ENCODE measurements at places on chromosomes 12 and 14.
A peak's percentile ranks its signal among the peaks of the same experiment; 100 is the strongest.

- no peak for DNase-seq
Observed at GRCh38 chr12:111248236-111249017, 120.5 kb downstream of the PHETA1 start.

DNA sequence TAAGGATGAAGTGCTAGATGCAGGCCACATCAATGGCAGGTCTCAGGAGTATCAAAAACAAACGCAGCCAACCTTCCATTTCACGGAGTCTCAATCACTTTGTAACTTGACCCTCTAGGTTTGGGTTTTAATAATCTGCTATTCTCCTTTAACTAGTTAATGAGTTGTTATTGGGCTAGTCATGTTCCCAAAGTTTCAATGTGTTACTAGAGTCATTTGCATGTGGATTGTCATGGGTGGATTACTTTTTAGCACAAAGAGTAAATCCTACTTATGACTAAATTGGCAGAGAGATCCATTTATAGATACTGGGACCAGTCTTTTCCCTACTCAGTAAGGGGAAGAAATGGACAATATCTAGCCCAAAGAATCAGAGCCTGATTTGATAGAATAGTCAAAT lies 151.0 kb downstream of the BCAT1 start:
- DNase-seq, result no peak

DNA sequence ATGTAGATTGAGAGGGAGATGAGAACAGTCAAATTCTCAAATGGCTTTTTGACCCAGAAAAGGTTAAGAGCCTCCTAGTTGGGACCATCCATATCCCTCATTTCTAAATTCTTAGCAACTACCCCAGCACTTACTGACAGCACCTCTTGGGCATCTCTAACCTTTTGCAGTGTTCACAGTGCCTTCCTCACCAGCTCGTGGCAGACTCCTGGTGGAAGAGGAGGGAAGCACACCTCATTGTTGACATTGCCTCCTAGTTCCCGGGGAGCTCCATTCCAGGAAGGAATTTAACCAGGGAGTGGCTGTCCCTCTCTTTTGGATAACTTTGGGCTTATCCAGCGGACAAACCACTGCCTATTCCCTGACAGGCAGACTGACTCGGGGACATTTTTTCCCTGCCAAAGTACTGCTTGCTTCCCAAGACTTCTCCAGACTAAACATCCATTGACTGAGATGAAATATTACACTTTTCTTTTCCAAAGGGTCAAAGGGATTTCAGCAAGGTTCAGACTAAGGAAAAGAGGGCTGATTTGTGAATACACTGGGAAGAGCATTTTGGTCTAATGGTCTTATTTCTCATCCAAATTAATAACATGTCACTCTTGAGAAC lies 9.0 kb upstream of the OR6J1 start:
- DNase-seq, result peak; percentile 20

- DNase-seq, result no peak
Observed at GRCh38 chr12:3896356-3896755, 23.2 kb upstream of the PARP11 start.

GRCh38 chr12:26278666-26279065 lies 83.3 kb downstream of the SSPN start:
- DNase-seq, result no peak

DNA sequence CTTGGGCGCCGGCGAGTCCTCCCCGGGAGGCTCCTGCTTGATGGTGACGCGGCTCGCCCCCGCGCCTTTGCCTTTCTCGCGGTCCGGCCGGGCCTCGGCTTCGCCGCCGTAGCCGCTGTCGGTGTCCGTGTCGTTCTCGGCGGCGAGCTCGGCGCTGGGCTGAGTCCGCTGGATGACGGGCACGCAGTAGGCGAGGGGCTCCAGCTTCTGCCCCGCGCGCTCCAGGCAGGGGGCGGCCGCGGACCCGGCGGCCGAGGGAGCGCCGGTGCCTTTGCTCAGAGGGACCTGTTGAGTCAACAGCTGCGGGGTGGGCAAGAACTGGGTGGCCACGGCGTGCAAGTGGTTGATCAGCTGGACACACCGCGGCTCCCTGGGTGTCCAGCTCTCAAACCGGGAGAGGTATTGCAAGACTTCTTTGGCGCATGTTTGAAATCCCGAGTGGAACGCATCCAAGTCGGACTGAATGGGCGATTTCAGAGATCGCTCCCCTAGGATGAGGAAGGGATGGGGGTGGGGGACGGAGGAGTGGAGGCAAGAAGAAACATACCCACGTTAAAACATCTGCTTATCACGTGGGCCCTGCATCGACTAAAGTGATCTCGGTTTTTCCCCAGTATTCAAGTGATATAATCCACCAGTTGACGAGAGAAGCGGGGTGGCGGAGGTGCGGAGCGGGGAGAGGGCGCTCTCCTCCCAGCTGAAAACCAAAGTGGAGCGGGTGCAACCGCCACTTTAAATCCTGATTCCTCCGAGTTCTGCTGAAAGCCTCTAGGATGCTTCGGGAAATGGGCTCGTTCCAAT lies 2.0 kb downstream of the BHLHE41 start:
- no peak for DNase-seq

GRCh38 chr12:66976526-66976925 lies 292.6 kb upstream of the CAND1 start:
- DNase-seq, result no peak

- DNase-seq, result no peak
Observed at GRCh38 chr14:59328454-59328853, 136.7 kb downstream of the GPR135 start.

- peak; percentile 62 for DNase-seq
Observed at GRCh38 chr12:123106640-123107359, 44.1 kb downstream of the PITPNM2 start.

GRCh38 chr12:121592320-121592719 lies 11.5 kb upstream of the KDM2B start:
- DNase-seq, result no peak

GRCh38 chr12:28961948-28962384 lies 187.1 kb upstream of the FAR2 start:
- DNase-seq, result no peak

DNA sequence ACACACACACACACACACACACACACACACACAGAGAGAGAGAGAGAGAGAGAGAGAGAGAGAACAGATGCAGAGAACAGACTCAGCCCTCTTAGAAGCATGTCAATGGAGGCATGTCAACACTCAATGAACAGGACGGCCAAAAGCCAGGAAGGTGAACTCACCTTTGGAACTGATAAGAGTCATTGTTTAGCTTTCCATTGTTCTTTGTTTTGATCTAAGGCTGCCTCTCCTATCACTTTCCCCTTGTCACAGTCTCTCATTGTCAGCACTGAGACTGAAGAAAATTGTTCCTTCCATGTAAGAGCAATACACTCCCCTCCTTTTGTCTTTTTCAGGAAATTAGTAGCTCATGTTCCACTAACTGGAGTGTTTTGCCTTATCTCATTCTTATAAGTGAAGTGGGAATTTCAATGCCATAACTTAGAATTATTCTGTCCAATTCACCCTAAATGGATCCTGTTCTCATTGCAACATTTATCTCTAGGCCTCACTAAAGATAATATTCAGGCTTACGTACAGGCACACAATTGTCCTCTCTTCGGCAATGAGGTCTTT lies 218.0 kb downstream of the DUSP6 start:
- no peak for DNase-seq

Data from stimulated activated CD8-positive, alpha-beta memory T cell treated with anti-CD3 and anti-CD28 coated beads, Interleukin-7, amount 100 ng/mL, for 48 hours (primary cell).